ENCODE measurements at places on chromosomes 5 and 9.

- no peak for DNase-seq
These were observed 101.2 kb downstream of the RAPGEF6 start for GRCh38 chr5:131533836-131534235.

DNA sequence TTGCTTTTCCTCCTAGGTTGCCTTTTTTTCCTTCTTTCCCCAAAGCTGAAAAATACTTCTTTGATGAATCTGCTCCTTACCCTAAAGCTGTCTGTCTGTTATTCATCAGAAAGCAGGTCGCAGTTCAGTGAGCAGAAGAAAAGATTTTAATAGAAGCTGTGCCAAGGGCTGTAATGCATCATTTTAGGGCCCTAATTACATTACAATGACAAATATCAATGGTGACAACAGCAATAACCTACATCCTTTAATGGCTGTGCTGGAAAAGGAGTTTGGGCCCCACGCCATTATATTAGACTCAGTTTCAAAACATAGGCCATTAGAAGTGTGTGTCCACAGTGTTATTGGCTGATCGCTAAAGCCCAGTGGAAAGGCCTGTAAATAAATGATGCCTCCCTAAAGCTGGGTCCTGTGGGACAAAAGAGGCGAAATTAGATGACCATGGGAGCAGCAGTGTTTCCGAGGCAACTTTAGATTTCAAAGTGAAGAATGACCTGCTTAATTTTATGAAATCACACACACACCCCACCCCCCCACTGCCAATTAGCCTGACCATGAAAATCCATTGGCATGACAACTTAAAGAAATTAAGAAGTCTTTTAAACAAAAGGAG, 38.4 kb downstream of the TLE4 start:
- no peak for DNase-seq

GRCh38 chr9:124238546-124239140, 19.1 kb upstream of the NEK6 start:
- DNase-seq, result no peak

- DNase-seq, result no peak
These were observed 120.8 kb upstream of the ZNF608 start for GRCh38 chr5:124867137-124867704.

DNA sequence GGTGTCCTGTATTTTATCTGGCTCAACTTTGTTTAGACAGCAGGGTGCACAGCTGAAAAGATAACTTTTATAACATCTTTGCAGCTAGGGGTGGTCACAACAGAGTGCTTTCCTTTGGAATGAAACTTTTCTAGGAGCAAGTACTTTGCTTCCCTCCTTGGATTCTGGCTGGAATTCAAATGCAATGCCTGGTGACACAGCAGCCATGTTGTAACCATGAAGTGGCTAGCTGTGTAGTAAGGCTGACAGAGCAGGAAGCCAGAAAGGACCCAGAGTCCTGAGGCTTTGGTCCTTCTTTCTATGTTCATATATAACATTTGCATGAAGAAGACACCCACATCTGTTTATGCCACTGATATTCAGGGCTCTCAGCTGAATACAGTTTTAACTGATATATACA, 48.1 kb downstream of the TENT4A start:
- DNase-seq, result no peak

DNA sequence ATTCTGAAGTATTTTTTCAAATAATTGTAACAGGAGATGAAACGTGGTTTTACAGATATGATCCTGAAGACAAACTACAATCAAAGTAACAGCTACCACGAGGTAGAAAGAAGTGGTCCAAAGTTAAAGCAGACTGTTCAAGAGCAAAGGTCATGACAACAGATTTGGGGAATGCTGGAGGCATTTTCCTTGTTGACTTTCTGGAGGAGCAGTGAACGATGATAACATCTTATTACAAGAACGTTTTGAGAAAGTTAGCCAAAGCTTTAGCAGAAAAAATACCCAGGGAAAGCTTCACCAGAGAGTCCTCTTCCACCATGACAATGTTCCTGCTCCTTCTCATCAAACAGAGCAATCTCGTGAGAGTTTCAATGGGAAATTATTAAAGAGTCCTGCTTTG, 145.4 kb upstream of the NREP start:
- no peak for DNase-seq

GRCh38 chr5:178211095-178212048, 7.0 kb downstream of the HNRNPAB start:
- DNase-seq, result no peak

GRCh38 chr5:72505539-72506157, 1.6 kb downstream of the ZNF366 start:
- no peak for DNase-seq

DNA sequence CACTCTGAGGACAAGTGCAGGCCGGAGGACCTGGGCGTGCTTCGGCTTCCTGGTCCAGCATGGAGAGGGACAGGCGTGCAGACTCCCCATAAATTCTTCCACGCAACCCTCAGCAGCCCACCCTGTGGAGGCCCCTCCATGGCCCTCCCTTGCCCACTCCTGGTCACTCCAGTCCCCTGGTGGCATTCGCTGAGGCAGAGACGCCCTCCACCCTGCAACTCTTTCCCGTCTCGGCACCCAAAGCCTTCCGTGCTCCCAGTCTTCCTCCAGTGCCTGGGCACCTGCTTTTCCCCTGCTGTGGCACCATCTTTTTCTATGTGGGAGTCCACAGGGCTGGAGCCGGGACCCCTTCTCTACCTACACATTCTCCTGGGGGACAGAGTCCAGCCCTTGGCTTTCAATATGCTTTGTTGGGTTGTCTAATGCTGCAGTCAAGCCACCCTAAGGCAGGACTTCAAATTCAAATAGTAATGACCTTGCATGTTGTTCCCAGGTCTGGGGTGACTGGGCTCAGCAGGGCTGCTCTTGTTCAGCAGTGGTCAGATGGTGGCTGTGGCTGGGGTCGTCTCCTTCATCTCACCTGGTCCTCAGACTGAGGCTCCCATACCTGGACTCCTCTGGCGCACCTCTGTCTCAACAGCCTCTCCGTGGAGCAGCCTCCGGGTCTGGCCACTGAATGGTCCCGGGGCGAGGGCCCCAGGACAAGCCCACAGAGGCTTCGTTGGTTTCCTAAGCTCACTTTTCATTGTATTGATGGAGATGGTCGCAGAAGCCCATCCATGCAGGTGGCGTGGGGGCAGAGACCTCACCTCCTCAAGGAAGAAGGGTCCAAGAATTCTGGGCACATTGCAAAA, 15.2 kb downstream of the MRPL36 start:
- no peak for DNase-seq

GRCh38 chr9:4985386-4986266, 554 bp downstream of the JAK2 start:
- peak; percentile 40 for DNase-seq

- no peak for DNase-seq
These were observed 16.6 kb downstream of the ZNF608 start for GRCh38 chr5:124729720-124730359.

GRCh38 chr5:169999621-170000020, 19.3 kb upstream of the INSYN2B start:
- DNase-seq, result no peak

- no peak for DNase-seq
These were observed 18.0 kb downstream of the MTRR start for GRCh38 chr5:7886849-7887475.

DNA sequence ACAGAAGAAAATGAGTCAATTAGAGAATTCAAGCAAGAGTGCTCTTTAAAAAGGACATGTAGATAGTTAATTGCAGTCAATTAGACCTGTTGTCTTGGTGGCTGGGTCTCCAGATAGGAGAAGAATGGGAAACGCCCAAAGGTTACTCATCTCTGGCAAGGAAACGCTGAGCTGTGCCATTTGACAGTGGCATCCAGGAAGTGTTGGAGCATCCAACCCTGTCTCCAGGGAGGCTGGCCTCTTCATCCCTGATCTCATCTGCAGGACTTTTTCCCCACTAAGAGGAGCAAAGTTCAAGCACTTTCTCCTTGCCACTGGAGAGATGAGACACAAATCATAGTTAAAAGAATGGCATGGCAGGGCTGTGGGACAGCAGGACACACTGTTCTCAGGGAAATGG, 111.7 kb upstream of the MSX2 start:
- DNase-seq, result no peak

DNA sequence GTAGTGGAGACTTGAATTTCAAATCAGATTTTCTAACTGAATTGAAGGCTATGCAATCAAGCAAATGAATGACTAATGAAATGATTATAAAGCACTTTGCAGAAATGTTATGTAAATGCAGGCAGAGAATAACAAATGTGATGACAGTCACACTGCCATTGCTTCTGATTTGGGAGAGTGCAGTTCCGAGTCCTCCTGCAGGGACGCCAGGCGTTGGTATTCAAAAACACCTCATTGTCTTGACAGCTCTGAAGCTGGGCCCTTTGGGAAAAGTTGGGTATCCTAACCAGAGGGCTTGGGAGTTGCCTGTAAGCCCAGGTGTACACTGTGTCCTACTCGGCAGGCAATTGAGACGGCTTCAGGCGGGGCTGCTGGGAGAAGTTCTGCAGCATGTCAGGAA, 57.9 kb downstream of the C5orf15 start:
- no peak for DNase-seq
